SK-MEL-5 (cell line): ENCODE measurements at places on chromosomes 1 and 21.

GRCh38 chr1:33305816-33306652, 14.9 kb downstream of the A3GALT2 start:
- DNase-seq: no peak

- DNase-seq: no peak
Observed at GRCh38 chr21:16624479-16625118, 888.2 kb upstream of the CXADR start.

DNA sequence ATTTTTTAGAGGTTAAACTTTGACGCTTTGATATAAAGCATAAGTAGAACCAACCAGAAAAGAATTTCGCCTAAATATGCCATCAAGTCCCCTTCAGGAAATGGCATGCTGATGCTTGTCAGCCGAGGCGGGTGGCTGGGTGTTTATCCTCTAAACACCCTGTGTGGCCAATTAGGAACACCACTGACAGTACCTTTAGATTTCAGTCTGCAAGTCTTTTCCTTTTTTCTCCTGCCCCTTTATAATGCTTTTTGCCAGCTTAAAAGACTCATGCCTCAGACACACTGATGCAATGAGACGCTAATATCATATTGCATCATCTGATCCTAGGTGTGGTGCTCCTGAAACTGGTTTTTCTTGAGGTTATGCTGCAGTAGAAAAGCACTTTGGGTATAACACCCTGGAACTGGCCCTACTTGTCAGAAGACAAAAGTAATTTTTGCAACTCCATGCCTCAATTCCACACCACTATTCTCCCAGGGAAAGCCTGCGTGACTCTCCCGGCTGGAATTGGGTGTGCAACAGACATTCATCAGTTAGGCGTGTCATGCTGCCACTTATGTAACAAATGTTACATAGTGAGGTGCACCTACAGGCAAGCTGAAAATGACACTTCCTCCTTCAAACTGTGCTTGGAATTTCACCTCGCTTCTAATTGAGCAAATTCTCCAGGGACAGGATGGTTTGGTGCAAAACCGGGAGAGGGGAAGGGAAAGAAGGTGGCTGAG, 2.0 kb upstream of the RCC2 start:
- no peak for DNase-seq

- DNase-seq: no peak
Observed at GRCh38 chr1:171429137-171429536, 56.2 kb upstream of the PRRC2C start.

DNA sequence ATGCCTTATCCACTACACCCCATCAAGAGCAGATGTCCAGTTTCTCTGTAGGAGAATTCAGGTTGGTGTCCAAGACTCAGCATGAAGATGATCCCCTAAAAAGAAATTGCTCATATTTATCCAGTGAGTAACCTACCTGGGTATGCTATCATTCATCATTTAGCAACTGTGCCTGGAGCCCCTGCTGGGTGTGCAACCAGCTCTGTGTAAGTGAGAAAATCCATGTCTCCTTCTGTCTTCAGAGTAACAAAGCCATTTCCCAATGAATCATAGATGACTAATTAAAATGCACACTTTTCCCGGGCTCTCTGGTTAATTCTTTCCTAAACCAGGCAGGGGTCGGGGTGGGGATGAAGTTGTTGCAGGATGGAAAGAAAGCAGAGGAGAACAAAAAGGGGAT, 35.8 kb downstream of the OLFML3 start:
- no peak for DNase-seq

DNA sequence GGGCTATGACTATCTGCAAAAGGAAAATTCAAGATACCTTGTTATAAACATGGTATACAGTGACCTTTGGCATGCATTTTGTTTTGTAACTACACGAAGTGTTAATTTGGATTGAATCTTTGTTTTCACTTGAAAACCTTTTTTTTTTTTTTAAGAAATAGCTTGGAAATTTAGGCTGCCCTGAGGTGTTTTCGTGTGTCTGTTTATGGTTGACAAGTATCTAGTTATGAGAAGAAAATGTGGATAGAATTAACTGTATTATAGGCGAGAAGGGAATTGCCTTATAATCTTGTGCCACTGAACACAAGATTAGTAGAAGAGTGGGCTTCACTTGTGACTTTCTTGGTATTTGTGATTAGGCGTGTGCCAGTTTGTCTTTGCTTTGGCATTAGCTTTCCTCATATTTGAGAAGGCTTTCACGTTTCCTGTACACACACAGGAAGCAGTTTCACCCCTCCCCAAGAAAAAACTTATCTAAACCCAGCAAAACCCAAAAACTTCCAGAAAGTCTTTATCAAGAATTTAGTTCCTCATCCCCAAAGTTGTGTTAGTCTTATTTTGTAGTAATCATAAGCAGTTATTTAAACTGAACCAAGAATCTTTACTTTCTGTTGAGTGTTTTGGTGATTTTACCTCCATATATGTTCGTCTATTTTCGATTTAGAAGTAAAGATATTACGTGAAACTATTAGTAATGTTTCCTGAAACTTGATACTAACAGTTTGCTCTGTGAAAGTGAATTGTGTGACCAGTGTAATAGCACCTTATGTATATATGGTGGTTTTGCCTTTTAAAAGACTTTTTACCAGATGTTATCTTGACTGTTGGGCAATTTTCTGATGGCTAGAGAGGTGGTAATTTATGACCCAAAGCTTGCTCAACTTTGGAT, 3.8 kb downstream of the DYRK1A start:
- peak; percentile 39 for DNase-seq

- DNase-seq: no peak
Observed at GRCh38 chr1:218964471-218965185, 209.1 kb upstream of the LYPLAL1 start.

DNA sequence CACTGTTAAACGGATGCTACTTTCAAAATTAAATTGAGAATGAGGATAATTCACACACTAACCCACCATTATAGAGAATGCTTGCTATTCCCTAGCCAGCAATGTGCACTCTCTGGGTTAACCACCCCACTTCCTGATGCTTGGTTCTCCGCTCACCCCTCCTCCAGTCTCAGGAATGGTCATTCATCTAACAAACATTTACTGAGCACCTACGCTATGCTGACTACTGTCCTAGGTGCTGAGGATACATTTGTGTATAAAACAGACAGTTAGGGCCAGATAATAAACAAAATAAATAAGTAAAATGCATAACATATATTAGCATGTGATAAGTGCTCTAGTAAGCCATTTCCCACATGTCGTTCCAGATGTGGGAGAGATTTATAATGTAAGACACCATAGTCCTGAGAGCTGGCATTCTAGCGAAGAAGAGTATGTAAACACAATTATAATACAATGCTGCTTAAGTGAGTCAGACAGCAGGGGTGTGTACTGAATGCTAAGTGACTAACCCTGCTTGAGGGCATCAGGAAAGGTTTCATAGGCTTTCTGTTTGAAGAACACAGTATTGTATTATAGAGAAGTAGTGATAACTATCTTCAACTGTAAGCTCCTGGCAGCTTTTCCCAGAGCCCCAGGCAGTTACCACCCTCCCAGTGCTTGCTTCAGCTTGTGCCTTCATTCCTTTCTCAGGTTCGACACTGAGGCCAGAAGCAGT, 126.7 kb upstream of the CACHD1 start:
- peak; percentile 97 for DNase-seq

DNA sequence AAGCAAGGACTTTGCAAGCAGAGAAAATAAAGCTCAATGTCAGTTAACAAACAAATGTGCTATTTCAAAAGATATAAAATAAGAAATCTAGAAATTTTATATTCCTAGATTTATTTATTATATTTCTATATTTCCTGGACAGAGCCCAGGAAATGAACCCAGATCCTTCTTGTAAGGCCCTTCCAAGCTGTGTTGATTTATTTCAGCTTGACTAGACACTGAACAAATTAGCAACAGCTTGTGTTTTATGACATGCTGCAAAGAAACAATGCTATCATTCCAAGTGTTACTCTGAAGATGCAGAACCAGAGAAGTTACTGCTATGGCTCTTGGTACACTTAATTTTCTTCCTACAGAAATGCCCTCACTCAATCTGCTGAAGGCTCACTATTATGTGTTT, 6.2 kb downstream of the TGFBR3 start:
- DNase-seq: no peak

DNA sequence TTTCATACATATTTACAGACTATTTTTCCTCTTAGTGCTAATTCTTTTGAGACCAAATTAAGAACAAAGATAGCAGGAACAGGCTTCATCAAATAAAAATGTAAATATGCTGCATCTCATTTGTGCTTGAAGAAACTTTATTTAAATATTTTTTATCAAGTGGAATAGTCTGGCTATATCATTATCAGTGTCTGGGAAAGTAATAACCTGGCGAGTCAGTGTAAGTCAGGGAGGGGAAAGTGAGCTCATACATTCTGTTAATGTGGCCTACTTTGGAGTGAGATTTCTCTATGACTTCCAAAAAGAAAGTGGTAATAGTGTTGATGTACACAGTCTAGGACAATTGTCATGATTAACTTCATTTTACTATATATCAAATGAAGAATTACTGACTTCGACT, 1045.1 kb downstream of the ADGRL2 start:
- DNase-seq: no peak
